ENCODE measurements at places on chromosomes 11 and 22.
A peak's percentile ranks its signal among the peaks of the same experiment; 100 is the strongest.

GRCh38 chr11:72072348-72072747 lies 8.0 kb downstream of the NUMA1 start:
- no peak for DNase-seq

GRCh38 chr11:15062599-15062998 lies 10.8 kb upstream of the CALCB start:
- no peak for DNase-seq

GRCh38 chr22:24707470-24707801 lies 67.1 kb downstream of the PIWIL3 start:
- DNase-seq = no peak

DNA sequence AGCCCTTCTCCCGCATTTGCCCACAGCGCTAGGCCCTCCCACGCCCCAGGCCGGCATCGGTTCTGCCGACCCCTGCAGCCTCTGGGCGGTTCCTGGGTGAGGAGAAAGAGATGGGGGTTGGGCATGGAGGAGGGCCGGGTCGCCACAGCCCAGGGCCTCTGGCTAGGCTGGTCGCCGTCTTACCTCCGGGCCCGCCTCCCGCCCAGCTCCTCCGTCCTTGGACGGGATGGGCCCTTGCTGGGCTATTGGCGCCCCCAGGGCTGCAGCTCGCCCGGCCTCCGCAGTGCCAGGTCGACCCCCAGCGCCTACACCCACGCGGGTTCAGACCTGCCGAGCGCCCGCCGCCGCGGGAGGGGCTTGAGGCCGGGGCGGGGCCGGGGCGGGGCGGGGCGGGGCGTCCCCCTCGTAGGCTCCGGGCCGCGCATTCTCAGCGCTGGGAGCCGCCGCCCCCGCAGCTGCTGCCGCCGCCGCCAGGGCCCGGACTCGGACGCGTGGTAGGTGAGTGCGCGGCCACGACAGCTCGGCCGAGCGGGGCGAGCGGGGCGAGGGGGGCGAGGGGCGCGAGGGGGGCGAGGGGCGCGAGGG lies at the start of gene CD151:
Gene CD151 (plus strand): TSS at position 424 of the 585 bp plus-strand sequence. CDS start 3,118 bp downstream, outside the sequence.
- DNase-seq = peak; percentile 69

DNA sequence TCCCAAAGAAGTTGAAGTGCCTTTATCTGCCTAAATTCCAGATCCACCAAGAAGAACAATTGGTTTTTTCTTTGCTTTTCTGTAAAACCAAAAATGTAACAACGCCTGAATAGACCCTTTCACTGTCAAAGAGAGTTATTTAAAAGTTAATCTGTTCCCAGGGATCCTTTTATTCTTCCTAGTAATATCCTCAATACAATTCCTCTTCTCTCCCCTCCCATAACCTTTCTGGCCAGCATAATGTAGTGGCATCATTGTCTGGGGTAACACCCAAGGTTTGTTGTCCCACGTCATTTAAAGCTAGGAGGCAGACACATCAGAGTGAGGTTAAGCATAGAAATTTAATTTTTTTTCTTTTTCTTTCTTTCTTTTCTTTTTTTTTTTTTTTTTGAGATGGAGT lies 39.9 kb downstream of the MS4A2 start:
- no peak for DNase-seq

GRCh38 chr22:26981541-26981940 lies 324.2 kb downstream of the MIAT start:
- no peak for DNase-seq

DNA sequence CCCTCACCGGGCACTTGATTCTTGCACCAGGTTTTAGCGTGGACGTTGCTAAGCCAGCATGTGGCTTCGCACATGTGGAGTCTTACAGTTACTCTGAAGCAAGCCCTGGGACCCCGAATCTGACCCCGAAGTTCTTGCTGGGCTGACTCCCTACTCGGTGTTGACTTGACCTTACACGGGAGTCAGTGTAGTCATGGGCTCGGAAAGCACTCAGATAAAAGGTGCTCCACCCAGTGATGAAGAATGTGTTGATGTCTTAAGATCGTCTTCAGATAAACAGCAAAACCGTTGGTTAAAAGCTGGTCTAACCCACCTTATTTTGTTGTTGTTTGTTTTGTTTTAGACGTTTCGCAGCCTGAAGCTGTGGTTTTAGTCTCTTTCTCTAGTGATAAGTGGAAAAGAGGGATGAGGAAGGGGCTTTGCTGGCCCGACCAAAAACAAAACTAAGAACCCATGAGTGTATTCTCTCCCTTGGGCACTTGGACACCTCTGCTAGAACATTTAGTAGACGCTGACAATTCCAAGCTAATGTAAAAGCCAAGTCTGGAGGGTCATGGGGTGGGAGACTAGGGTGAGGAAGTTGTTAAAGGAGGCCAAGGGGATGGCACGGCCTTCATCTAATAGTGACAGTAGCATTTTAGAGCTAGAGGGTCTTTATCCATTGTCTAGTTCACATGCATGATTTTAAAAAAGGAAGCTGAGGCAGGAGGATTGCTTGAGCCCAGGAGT lies 69.9 kb downstream of the BCR start:
- no peak for DNase-seq

- DNase-seq = no peak
Measured at GRCh38 chr11:81253244-81253643, 1480.4 kb downstream of the FAM181B start.

- DNase-seq = no peak
Measured at GRCh38 chr11:91158297-91158696, 935.4 kb upstream of the CHORDC1 start.

DNA sequence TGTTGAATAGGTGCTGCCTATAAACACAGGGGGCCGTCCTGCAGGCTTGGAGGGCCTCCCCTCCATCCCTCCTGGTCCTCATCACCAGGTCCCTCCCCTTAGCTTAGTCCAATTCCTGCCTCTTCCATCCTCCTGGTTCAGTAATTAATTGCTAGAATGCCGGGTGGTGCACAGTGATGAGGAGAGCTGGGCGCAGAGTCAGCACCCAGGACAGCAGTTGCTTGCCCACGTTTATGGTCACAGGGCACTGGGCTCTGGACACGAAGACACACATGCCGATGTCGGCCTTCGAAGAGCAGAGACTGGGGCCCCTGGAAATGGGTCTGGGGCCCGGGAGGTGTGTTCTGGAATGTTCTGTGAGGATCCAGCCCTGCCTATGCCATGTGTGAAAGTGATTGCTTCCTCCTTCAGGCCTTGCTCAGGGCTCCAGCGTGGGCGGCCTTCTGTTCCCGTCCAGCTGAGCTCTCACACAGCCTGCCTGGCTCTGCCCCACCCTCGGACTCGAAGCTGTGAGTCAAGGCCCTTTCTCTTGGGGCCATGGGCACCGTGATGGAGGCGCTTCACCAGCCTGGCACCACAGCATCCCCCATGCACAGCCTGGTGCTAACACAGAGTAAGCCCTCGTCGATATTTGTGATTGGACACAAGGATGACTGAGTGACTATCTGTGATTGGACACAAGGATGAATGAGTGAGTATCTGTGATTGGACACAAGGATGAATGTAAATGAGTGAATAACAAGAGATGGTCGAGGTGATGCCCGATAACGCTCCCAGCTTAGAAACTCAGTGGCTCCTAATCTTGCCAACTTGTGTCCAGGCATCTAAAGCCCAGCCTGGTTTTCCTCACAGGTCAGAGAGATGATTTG lies 884.7 kb downstream of the BRD1 start:
- no peak for DNase-seq

GRCh38 chr11:1532606-1533341 lies 39.3 kb downstream of the DUSP8 start:
- no peak for DNase-seq

- no peak for DNase-seq
Measured at GRCh38 chr11:119110439-119110838, 3.3 kb downstream of the C2CD2L start.

DNA sequence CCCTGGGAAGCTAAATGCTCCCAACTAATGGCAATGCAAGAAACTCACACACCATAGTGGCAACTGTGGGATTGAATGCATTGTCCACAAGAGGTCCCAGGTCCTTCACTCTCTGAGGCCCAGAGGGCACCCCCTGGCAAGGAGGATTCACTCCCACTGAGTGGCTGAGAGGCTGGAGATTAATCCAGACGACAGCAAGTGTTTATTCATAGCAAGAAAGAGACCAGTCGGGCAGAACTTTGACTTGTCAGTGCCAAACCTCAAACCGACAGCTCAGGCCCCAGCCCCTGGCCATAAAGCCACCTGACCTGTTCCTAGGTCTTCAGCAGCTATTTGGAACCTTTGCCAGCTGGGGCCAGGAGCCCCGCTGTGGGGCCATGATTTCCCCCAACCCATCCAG lies 54.5 kb upstream of the MPEG1 start:
- no peak for DNase-seq

DNA sequence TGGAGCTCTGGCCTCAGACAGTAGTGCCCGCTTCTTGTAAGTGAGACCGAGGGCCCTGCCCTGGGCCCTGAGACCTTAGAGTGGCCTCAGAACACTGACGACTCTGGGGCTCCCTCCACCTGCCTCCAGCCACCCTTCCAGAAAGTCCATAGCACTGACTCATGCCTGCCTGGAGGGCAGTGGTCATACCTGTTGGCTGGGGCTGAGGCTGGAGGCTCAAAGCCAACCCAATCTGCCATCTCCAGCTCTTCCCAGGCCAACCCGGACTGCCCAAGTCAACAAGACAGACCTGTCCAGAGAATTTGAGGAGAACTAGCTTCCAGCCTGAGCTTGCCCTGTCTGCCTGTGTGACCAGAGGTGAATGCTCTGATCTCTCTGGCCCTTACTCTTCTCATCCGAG lies 66.9 kb upstream of the TTLL12 start:
- no peak for DNase-seq

DNA sequence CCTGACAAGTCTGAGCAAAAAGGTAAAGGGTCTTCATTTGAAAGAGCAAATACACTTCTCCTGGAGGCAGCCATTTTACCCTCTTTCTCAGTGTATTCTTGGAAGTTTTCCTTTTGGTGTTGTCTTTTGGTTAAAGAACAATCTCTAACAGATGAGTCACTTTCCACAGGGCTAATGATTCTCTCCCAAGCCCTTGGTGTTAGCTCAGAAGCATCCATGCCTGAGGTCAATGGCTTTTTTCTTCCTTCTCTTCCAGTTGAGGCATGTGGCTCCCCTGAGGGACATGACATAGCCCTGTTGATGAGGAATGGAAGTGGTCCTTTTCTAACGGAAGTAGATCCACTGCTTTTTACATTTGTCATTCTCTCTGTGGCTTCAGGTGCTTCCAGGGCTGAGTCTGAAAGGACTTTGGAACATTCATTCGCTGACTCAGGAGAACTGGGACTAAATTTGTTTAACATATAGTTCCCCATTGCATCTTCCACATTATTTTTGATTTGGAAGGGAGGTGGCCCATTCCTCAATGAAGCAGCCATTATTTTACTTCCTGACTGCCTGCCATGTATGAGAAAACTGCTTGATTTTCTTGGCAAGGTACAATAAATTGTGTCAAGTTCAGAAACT lies 13.8 kb upstream of the POGLUT3 start:
- DNase-seq = no peak

- no peak for DNase-seq
Measured at GRCh38 chr22:43256569-43256968, 69.6 kb upstream of the TTLL12 start.

- no peak for DNase-seq
Measured at GRCh38 chr11:100563541-100564280, 123.4 kb upstream of the ARHGAP42 start.

- DNase-seq = no peak
Measured at GRCh38 chr11:84800755-84801346, 826.3 kb downstream of the DLG2 start.

DNA sequence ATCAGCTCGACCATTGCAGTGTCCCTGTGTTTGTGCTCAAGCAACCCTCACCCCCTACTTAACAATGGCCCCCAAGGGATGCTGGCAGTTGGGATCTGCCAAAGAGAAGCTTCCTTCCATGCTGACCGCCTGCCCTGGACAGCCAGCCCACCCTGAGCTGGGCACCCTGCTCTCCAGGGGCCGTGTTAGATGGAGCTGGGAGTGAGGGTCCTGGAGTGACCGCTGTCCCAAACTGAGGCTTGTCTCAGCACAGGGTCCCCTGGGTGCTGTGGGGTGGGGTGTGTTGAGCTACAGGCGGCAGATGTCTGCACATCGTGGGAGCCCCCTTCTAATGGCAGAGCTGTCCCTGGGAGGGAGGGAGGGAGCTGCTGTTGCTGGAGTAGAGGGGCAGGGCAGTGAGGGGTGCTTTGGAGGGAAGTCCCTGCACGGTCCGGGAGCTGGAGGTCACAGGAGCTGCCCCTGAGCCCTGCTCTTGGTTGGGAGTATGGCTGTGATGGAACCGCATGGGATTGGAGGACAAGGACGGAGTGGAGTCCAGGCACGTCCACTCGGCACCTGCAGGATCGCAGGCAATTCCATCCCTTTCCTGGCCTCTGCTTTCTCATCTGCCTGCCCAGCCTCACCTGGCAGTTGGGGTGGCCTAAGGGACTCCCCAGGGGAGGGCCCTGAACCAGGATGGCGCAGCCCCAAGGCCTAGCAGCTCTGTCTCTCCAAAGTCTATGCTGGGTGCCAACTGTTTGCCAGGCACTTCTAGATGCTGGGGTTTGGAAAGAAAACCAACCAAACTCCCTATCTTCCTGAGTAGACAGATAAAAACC lies 126.3 kb downstream of the ARHGAP8 start:
- no peak for DNase-seq

- DNase-seq = no peak
Measured at GRCh38 chr11:10490398-10491241, 35.6 kb downstream of the AMPD3 start.

- DNase-seq = no peak
Measured at GRCh38 chr11:34268906-34269430, 88.8 kb downstream of the ABTB2 start.

DNA sequence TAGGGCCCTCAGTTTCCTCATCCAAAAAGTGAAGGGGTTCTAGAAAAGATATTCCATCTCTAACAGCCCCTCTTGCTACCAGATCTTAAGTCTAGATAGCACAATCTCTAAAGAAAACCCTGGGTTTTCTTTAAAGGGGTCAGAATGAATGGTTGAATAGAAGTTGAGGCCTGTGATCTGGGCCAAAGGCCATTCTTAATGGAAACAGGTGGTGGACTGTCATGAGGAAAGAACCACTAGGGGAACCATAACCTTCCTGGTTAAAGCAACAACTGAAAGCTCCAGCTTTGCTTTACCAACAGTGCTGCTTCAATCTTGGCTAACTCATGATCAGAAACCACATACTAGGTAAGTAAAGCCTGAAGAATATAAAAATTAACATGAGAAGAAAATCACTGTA lies 1.8 kb downstream of the CELF1 start:
- DNase-seq = no peak

GRCh38 chr22:32203181-32204039 lies 1.5 kb downstream of the RFPL2 start:
- no peak for DNase-seq

- no peak for DNase-seq
Measured at GRCh38 chr11:62922653-62923431, 1.7 kb upstream of the CHRM1 start.

DNA sequence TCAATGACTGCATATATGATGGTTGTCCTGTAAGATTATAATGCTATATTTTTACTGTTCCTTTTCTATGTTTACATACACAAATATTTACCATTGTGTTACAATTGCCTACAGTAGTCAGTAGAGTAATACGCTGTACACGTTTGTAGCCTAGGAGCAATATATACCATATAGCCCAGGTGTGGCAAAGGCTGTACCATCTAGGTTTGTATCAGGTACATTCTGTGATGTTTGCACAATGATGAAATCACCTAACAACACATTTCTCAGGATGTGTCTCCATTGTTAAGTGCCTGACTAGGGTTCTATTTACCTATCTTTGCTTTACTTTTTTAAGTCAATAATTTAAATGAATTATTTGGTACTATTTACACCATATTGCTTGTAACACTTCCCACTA lies 21.9 kb downstream of the PRR5L start:
- DNase-seq = no peak

Measured in activated naive CD4-positive, alpha-beta T cell treated with anti-CD3 and anti-CD28 coated beads, Interleukin-2, amount 50 U/mL, for 72 hours (primary cell).